ENCODE measurements at places on chromosomes 16 and 17.

GRCh38 chr16:77937473-77938149 lies 84.7 kb upstream of the CLEC3A start:
- DNase-seq, result no peak

GRCh38 chr16:84729716-84730320 lies 30.0 kb downstream of the USP10 start:
- peak; percentile 37 for DNase-seq

- no peak for DNase-seq
Observed at GRCh38 chr16:88711750-88712340, 5.5 kb downstream of the CTU2 start.

DNA sequence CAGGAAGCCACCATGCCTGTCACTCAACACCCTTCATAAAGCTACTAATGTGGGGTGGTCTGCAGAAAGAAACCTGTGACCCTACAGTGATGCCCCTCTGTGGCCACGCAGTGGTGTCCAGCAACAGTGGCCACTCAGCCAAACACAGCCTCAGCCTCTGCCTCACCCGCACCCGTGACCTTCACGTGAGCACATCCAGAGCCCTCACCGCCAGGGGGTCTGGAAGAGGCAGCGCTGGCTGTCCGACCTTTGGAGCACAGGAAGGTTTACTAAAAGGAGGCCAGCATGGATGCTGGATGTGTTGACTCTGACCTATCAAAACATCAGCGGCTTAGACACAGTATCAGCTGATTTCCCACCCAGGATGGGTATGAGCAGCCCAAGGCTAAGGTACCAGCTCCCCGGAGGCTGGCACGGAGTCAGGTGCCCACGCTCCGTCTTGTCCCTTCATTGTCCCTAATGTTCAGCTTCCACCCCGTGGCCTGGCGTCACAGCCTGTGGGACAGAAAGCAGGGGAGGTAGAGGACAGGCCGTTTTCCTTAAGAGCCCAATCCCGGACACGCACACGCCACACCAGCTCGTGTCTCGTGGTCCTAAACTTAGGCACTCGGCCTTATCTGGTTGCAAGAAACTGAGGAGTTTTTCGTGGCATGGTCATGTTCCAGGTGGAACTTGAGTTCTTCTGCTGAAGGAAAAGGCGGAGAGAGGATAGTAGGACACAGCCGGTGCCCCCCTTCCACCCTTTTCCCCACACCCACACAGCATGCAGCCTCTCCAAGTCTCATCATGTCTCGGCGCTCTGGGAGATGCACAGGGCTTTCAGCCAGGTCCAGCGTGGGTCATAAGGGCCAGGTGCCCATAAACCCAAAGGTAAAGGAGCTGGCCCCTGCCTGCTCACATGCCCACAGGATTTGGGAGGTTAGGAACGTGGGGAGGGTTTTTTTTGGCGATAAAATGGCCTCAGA lies 49.7 kb upstream of the ENDOV start:
- DNase-seq, result no peak

DNA sequence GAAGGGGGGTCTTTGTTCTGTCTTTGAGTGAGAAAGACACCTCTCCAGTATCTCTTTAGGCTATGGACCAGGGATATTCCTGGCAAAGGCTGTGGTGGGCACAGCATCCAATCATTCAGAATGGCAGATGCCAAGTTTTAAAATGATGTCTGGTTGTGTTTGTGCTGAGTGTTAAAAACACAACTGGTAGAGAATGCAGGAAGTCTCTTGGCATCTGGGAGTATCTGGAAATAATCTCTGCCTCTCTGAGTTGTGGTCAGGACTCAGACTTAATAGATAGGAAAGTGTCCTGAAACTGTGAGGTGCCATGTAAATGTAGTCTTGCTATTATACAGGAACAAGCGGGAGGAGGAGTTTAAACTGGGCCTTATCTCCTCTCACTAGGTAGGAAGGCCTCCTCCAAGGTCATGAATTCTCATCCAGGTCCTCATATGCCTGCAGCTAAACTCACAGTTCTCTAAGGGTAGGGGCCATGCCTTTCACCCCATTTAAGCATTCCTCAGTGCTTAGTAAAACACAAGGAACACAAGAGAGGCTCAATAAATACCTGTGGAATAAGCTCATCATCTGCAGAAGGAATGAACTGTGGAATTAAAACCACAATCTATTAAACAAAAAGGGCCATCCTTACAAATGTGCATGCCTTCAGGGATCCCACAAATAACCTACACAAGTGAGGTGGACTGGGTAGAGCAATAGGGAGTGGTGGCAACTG lies 317.6 kb downstream of the CBLN1 start:
- peak; percentile 91 for DNase-seq

GRCh38 chr17:80829166-80829813 lies 162.4 kb upstream of the CHMP6 start:
- DNase-seq, result no peak

- peak; percentile 67 for DNase-seq
Observed at GRCh38 chr16:68590201-68590994, 51.3 kb downstream of the ZFP90 start.

GRCh38 chr16:24966634-24967033 lies 48.5 kb downstream of the ARHGAP17 start:
- DNase-seq, result no peak

GRCh38 chr17:78355045-78355641 lies 4.7 kb downstream of the SOCS3 start:
- DNase-seq, result no peak

DNA sequence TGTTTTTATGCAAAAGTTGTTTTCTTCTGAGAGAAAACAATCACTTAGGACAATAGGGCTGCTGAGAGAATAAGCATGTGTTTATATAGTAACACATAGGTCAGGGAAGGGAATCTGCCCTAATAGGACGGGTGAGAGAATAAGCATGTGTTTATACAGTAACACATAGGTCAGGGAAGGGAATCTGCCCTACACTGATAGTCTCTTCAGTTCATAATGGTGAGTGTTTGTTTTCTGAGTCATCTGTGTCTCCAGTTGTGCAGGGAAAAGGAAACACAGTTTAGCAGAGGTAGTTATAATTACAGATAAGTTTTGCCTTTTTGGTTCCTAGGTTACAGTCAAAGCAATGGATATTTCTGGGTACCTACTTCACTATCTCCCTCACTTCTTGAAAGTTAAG lies 252.3 kb upstream of the CA10 start:
- DNase-seq, result peak; percentile 35

GRCh38 chr17:7356072-7356549 lies 1.2 kb downstream of the TMEM95 start:
- DNase-seq, result peak; percentile 83

DNA sequence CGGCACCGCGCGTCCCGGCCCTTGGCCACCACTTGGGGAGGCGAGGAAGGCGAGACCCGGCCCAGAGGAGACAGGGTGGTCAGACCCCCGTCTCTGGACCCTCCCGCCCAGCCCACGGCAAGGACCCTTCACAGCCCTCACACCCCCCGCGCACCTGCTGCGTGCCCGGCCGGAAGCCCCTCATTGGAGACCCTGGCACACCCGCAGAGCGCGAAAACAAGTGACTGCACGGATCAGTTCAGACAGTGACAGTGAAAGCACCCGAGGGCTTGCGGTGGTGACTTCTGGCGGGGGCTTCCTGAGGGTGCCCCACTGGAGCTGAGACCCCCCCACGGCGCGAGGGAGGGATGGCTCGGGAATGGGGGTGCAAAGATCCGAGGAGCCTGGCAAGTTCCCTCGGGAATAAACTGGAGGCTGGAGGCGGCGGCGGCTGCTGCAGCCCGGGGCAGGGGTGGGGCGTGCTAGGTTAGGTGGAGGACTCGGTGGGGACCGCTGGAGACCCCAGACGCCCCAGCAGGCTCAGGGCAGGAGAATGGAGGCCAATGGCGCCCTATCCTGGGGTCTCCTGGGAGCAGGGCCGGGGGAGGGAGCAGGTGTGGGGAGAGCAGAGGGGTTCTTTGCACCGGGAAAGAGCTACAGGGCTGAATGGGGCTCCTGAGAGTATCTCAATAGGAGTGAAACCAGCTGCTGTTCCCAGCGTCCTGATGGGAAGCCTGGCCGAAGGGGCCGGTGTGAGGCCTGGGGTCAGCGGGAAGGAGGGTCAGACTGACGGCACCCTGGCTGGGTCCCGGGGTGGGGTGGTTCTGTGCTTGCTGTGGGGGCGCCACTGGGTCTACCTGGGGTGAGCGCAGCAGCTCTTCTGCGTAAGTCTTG lies 824 bp upstream of the FBXL16 start:
- no peak for DNase-seq

- peak; percentile 94 for DNase-seq
Observed at GRCh38 chr16:30658731-30659506, 688 bp downstream of the FBRS start.

DNA sequence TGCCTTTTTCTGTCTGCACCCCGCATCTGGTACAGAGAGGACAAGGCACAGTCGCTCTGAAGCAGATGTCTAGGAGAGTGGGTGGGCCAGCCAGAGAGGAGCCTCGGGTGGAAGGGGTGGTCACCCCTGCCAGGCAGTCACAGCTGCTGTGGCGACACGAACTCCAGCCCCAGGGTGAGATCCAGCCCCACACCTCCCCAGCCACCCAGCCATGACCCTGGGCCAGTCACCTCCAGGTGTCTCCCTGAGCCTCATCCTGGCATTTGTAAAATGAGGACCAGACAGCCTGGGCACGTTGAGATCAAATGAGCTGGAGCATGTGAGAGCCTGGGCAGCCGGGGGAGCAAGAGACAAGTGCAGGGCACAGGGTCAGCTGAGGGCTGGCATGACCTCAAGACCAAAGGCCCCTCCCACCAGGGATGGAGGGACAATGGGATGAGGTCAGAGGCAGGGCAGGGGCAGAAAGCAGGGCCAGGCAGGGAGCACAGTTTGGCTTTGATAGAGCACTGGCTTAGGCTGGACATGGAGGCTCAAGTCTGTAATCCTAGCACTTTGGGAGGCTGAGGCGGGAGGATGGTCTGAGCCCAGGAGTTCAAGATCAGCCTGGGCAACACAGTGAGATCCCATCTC lies 7.7 kb downstream of the ADAM11 start:
- DNase-seq, result no peak

DNA sequence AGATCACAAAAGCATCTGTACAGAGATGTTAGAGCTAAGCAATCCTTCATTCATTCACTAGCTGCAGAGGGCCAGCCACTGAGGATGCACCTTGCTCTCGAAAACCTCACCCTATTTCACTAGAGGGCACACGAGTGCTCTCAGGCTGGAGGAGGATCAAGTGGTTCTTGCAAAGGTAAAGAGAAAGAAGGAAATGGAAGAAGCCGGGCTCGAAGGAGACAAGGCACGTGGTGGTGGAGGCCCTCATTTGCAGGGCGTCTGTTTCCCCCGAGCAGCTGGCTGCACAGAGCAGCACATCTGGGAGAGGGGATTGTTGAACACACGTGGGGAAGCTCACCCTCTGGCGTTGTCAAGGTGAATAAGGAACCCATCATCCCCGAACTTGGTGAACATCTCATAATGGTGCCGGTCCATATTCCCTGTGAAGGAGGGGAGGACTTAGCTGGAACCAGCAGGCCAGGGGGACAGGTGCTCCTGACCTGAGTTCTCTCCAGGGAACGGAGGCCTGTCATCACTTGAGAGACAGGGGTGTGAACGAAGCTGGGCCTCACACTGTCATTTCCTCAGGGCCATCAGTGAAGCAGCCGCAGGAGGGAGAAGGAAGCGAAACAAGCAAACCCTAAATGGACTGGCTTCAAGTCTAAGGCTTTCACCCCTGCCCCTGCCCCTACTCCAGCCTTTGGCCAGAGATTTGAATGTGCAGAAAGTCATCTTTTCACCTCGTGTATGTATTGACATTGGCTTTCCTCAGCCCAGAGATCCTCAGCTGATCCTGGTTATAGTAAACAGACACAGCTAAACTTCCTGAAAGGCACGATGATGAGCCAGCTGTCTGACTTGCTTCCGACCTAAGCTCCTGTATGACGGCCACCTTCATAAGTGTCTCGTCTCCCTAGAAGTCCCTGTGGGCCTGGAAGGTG lies 27.6 kb downstream of the PRKAR1A start:
- DNase-seq, result peak; percentile 19

DNA sequence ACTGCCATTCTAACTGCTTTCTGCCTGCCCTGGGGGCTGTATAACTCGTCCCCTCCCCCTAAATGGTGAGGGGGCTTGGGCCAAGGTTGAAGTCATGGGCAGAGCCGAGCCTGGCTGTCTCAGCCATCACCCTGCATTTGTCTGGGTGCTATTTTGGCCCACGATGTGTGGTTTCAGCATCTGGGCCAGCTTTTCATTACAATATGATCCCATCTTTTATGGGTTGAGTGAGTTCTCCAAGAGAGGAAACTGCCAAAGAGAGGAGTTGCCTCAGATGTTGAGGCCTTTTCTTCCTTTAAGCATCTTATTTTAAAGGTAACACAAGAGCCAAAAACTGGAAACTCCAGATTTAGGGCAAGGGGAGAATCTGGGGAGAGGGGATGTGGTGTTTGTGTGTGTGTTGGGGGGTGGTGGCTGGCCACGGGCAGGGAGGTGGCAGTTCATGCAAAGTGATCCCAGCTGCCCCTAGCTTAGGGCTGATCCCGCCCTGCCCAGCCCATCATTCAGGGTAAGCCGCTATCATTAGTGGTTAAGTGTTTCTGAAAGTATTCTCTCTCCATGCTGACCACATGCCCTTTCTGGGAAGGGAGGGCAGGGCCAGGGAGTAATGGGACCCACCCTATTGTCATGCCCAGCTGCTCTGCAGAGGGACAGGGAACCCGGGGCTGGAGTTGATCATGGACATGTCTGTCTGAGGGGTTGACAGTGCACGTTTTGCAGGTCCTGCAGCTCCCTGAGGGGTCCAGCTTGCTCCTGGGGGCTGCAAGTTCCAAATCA lies 83.2 kb upstream of the CLEC18A start:
- DNase-seq, result no peak

- DNase-seq, result peak; percentile 67
Observed at GRCh38 chr17:64327201-64327930, 63.3 kb downstream of the PECAM1 start.

DNA sequence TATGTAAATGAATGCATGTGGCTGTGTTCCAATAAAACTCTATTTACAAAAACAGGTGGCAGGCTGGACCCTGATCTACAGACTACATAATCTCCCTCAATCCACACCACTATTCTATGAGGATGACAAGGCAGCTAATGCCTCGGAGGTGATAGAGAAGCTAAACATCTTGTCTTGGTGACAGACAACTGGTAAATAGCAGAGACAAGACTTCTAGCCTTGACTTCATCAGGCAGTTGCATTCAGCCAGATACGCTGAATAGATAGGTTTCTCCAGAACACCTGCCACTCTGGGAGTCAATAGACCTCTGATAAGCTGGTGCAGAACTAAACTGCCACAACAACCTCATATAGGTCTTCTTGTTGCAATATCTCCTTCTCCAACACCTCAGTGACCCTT lies 3.3 kb downstream of the ATPAF2 start:
- no peak for DNase-seq

DNA sequence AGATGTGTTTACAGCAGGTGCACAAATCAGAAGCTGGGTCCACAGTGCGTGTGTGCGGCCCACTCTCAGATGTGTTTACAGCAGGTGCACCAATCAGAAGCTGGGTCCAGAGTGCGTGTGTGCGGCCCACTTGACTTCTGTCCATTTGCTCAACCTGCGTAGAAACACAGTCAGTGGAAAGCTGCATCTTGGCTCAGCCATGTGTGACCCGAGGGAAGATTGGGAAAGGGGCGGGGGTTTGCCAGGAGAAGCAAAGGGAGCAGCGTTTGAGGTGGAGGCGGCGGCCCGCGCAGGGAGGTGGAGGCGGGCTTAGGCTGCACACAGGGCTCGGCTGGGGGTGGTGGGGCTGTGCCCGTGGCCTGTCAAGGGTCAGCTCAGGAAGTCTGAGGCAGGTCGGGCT lies 4.3 kb downstream of the CTU2 start:
- DNase-seq, result no peak

Data from PC-3 (cell line).